ENCODE measurements at places on chromosomes 3 and 15.

DNA sequence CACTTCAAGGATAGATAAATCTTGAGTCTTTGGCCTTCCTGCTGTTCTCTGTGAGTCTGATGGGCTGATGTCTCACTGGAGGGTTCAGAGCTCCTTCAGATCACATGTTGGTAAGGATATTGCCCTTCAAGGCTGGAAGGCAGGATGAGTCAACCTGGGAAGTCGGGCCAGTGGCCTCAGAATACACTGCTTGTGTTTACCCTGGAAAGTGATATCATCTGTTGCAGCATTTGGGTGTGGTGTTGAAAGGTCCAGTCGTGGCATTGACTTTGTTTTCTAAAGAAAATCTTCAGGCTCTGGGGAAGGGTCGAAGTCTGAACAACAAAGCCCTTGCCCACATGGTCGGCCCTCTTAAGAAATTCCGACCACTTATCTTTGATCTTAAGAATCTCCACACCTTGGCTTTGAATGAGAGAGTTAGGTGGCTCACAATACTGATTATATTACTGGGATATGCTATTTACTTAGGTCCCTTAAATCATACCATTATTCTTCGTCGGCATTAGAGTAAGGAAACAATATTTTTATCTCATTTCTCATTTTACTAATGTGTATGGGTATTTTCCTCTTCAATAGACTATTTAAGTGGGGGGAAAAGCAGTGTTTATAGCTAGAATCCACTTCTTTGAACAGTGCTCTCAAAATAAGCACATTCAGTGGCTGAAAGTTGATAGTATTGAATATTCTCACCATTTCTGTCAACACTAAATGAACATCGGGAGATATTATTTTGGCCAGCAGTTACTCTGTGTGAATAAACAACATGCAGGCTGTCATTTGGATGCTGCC lies 303.9 kb upstream of the RASGRP1 start:
- H3K4me3 ChIP-seq, result no peak overlapping the region
- no peaks in the 10 kb centered on the region for H3K4me1 ChIP-seq
- H3K27ac ChIP-seq, result no peak overlapping the region
- no peaks in the 10 kb centered on the region for H3K36me3 ChIP-seq

GRCh38 chr3:114962189-114962588 lies 184.9 kb downstream of the ZBTB20 start:
- H3K4me3 ChIP-seq, result no peak overlapping the region
- H3K36me3 ChIP-seq, result no peaks in the 10 kb centered on the region
- no peaks in the 10 kb centered on the region for H3K4me1 ChIP-seq
- no peak overlapping the region for H3K27ac ChIP-seq
- no peaks in the 10 kb centered on the region for H3K27me3 ChIP-seq

DNA sequence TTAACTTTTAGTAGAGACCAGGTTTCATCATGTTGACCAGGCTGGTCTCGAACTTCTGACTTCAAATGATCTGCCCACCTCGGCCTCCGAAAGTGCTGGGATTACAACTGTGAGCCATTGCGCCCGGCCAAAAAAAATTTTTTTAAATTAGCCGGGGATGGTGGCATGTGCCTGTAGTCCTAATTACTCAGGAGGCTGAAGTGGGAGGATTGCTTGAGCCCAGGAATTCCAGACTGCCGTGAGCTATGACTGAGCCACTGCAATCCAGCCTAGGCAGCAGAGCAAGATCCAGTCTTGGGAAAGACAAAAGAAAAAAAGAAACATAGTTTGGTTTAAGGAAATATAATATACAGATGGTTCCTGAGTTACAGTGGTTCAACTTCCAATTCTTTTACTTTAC lies 44.9 kb upstream of the EIF3J start:
- no peak for DNase-seq
- no peaks in the 10 kb centered on the region for H3K4me1 ChIP-seq
- no peak overlapping the region for H3K4me3 ChIP-seq
- H3K36me3 ChIP-seq, result no peaks in the 10 kb centered on the region

GRCh38 chr3:148319161-148319915 lies 378.4 kb upstream of the AGTR1 start:
- no peak overlapping the region for H3K4me3 ChIP-seq
- no peaks in the 10 kb centered on the region for H3K4me1 ChIP-seq
- H3K27ac ChIP-seq, result no peak overlapping the region
- no peak for DNase-seq
- no peaks in the 10 kb centered on the region for H3K36me3 ChIP-seq

- DNase-seq, result no peak
- H3K4me1 ChIP-seq, result no peaks in the 10 kb centered on the region
- no peak overlapping the region for H3K4me3 ChIP-seq
- no peaks in the 10 kb centered on the region for H3K27me3 ChIP-seq
- H3K27ac ChIP-seq, result no peak overlapping the region
These were observed 126.0 kb upstream of the LMOD3 start for GRCh38 chr3:69248436-69248835.

DNA sequence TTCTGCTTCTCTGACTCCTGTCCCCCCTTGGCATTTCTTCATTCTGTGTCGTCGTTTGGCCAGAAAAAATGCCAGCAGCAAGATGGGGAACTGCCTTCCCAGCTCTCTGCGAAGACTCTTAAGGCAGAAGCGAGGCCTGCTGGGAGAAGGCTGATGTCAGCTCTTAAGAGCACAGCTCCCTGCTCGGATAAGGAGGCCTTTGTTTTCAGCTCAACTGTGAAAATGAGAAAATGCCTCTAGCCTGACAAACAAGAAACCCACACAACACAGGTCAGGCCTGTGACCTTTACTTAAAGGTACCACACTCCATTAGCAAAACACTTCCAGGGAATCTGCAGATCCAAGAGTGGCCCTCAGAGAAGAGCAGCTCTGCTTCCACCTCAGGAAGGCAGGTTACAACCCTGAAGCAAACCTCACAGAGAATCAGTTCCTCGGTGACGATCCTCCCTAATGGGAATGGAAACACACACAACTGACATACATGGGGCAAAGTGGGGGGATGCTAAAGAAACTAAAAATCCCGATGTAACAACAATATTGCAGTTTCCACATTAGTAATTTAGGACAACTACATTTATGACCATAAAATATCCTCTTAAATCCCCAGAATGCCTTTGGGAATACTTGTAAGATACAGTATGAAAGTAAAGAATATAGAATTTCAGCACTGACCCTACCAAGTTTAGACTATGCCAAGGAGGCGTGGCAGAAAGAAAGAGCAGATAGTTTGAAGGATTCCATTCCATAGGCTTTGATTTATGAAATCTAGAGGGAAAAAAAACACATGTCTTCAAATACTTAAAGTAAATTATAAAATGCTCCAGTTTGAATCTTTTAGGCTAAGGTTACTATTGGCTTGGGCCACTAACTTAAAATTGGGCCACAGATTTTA lies 52.1 kb downstream of the VGLL4 start:
- no peaks in the 10 kb centered on the region for H3K27me3 ChIP-seq
- H3K36me3 ChIP-seq, result no peaks in the 10 kb centered on the region
- H3K27ac ChIP-seq, result peak overlapping the region; percentile 86
- H3K4me3 ChIP-seq, result peak overlapping the region; percentile 16
- H3K4me1 ChIP-seq, result peaks cover 39% of the 10 kb centered on the region

- no peaks in the 10 kb centered on the region for H3K36me3 ChIP-seq
- no peaks in the 10 kb centered on the region for H3K27me3 ChIP-seq
- no peak overlapping the region for H3K4me3 ChIP-seq
- DNase-seq, result peak; percentile 61
These were observed 117.4 kb upstream of the LPP start for GRCh38 chr3:188036375-188037194.

- no peaks in the 10 kb centered on the region for H3K27me3 ChIP-seq
- H3K4me1 ChIP-seq, result peaks cover 2% of the 10 kb centered on the region
- no peak overlapping the region for H3K4me3 ChIP-seq
These were observed 38.3 kb downstream of the PDE8A start for GRCh38 chr15:85019815-85020590.

- H3K27me3 ChIP-seq, result no peaks in the 10 kb centered on the region
- no peak overlapping the region for H3K27ac ChIP-seq
- no peaks in the 10 kb centered on the region for H3K36me3 ChIP-seq
- H3K4me3 ChIP-seq, result no peak overlapping the region
- H3K4me1 ChIP-seq, result no peaks in the 10 kb centered on the region
These were observed 542.4 kb downstream of the SQOR start for GRCh38 chr15:46177219-46177618.

DNA sequence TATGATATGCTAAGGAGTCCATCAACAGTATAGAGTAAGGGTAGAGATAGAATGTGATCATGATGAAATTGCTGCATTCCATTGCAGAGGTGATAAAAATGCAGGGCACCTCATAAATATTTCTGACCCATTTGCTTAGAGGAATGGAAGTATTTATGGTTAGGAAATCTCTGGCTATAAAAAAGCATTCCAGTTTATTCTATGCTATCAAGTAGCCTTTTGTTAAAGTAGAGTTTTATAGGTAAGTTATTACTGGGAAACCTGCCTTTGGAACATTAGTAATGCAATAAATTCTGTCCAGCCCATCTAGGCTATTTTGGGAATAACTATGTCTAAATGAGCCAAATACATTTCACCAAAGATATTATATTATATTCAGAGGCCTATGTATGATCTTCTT lies 19.8 kb upstream of the STRIT1 start:
- no peak for DNase-seq
- H3K4me1 ChIP-seq, result no peaks in the 10 kb centered on the region
- no peaks in the 10 kb centered on the region for H3K36me3 ChIP-seq
- H3K27ac ChIP-seq, result no peak overlapping the region

GRCh38 chr3:44077267-44077666 lies 164.4 kb upstream of the TOPAZ1 start:
- no peak overlapping the region for H3K4me3 ChIP-seq
- no peaks in the 10 kb centered on the region for H3K36me3 ChIP-seq
- no peak for DNase-seq

GRCh38 chr3:10336761-10337160 lies 15.8 kb upstream of the SEC13 start:
- no peak overlapping the region for H3K4me3 ChIP-seq
- no peak for DNase-seq
- H3K36me3 ChIP-seq, result no peaks in the 10 kb centered on the region
- no peak overlapping the region for H3K27ac ChIP-seq

- no peak overlapping the region for H3K4me3 ChIP-seq
- H3K36me3 ChIP-seq, result no peaks in the 10 kb centered on the region
- peak overlapping the region; percentile 87 for H3K27ac ChIP-seq
- H3K27me3 ChIP-seq, result no peaks in the 10 kb centered on the region
- DNase-seq, result no peak
These were observed 16.8 kb downstream of the ATG7 start for GRCh38 chr3:11288786-11289637.

DNA sequence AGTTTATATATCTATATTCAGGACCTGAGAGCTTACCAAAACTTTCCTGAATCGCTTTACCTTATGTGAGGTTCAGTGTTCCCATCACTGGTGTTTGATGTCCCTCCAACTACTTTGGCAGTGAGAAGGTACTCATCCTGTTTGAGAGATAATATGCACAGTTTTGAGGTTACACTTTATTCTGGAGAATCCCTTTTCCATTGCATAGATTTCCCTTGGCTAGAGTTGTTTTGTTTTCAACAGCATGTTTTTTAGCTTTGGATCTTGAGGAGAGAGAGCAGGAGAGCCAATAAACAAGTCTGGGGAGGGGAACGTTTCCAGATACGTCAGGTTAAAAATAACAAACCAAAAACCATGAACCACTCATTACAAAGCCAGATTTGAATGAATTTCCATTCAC lies 33.6 kb downstream of the CD200 start:
- no peak for DNase-seq
- no peak overlapping the region for H3K4me3 ChIP-seq
- no peaks in the 10 kb centered on the region for H3K27me3 ChIP-seq

DNA sequence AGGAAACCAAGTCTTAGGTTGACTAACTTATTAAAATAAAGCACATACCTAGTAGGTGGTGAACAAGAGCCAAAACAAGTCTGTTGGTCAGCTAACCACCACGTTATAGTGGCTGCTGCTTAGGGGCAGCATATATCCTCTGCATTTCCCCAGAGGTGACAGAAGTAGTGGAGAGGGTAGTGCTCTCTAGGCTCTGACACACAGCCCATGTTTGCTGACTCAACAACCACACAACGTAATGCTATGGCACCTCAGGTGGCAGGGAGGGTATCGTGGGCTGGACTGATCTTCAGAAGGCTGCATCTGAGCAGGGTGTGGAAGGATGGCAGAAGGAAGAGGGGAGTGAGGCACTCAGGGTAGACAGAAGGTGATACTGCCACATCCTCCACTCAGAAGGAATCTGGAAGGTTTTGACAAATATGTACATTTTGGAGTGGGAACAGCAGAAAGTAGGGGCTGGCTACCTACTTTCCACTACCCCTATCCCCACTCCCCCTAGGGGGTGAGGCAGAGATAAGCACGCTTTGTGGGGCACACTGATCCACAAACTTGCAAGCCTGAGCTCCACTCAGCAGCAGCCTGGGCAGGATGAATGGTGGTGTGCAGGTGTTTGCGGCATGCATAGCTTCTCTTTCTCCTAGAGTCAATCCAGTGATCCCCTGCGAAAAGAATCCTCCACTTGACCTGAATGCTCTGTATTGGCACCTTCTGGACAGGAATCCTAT lies 178.1 kb downstream of the RORA start:
- no peaks in the 10 kb centered on the region for H3K36me3 ChIP-seq
- H3K27me3 ChIP-seq, result no peaks in the 10 kb centered on the region
- no peak overlapping the region for H3K27ac ChIP-seq
- no peak overlapping the region for H3K4me3 ChIP-seq
- H3K4me1 ChIP-seq, result no peaks in the 10 kb centered on the region

GRCh38 chr15:25366058-25366457 lies 72.8 kb downstream of the UBE3A start:
- H3K27me3 ChIP-seq, result no peaks in the 10 kb centered on the region
- H3K36me3 ChIP-seq, result no peaks in the 10 kb centered on the region
- no peaks in the 10 kb centered on the region for H3K4me1 ChIP-seq

GRCh38 chr15:37701230-37701629 lies 233.2 kb upstream of the TMCO5A start:
- no peaks in the 10 kb centered on the region for H3K4me1 ChIP-seq
- H3K36me3 ChIP-seq, result no peaks in the 10 kb centered on the region
- H3K27ac ChIP-seq, result no peak overlapping the region
- H3K27me3 ChIP-seq, result no peaks in the 10 kb centered on the region
- H3K4me3 ChIP-seq, result no peak overlapping the region

DNA sequence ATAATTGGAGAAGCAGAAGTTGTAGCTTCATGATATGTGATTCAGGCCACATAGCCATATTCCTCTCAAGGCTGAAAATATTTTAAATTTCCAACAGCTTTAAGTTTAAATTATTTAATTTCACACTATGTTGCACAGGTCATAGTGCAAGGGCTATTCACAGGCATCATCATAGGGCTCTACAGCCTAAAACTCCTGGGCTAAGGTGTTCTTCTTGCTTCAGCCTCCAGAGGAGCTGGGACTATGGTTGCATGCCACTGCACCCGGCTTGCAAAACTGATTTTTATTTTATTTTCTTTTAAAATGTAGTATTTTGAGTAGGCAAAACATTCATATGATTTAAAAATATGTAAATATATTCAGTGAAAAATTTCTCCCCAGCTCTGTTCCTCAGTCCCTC lies 6.0 kb upstream of the CEP97 start:
- H3K4me1 ChIP-seq, result no peaks in the 10 kb centered on the region
- H3K36me3 ChIP-seq, result no peaks in the 10 kb centered on the region
- no peak for DNase-seq
- no peak overlapping the region for H3K4me3 ChIP-seq
- H3K27ac ChIP-seq, result no peak overlapping the region

GRCh38 chr3:194785315-194785714 lies 99.6 kb downstream of the FAM43A start:
- no peak overlapping the region for H3K27ac ChIP-seq
- H3K4me3 ChIP-seq, result no peak overlapping the region
- H3K36me3 ChIP-seq, result no peaks in the 10 kb centered on the region
- no peaks in the 10 kb centered on the region for H3K4me1 ChIP-seq
- DNase-seq, result no peak

- H3K36me3 ChIP-seq, result no peaks in the 10 kb centered on the region
- no peak overlapping the region for H3K27ac ChIP-seq
- DNase-seq, result no peak
- H3K4me1 ChIP-seq, result no peaks in the 10 kb centered on the region
These were observed 74.1 kb upstream of the PRR23C start for GRCh38 chr3:139118835-139119234.
